NCI-H146 (cell line): ENCODE measurements at places on chromosomes 4 and X.

GRCh38 chr4:89939546-89939945 is 44.9 kb downstream of the MMRN1 start:
- DNase-seq = no peak

- no peak for DNase-seq
Measured at GRCh38 chr4:89784686-89785231, 52.2 kb downstream of the SNCA start.

DNA sequence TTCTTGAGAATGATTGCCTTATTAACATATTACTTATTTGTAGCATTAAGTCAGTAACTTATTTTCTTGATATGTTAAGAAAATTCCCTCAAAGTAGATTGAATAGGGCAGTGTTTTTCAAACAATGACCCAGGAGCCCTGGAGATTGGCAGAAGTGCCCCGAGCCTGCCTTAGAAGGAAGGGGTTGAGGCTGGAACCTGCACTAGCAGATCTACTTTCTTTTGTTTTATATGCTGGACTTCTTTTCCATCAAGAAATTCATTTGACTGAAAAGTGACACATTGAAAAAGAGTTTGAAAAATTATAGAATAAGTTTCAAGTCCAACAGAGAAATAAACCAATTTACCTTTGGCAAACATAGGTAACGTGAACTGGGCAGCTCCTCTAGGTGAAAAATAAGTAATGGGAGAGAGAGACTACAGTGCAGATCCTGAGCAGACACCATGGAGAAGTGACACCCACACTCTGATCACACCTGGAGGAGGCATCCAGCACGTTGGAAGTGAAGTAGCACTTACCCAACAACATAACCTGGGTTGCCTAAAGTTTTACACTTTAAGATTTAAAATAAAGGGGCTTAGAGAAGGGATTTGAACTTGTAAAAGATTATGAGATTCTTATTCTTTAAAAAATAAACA is 18.6 kb downstream of the ARSJ start:
- no peak for DNase-seq

DNA sequence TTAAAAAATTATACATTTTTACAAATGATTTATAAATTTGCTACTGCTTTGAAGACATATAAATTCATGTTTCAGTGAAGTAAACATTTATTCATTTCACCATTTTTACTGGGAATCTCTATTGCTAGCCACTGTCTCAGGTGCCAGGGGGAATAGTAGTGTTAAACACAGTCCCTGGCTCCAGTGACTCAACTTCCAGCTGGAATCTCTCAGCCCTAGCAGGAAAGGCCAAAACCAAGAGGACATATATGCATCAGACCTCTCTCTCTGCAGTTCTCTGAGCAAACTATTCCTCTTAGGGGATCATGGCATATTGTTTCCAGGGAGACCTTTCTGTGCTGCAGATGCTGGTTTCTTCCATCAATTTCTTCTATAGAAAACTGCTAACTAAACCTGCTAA is 1009.0 kb upstream of the LCORL start:
- DNase-seq = no peak

DNA sequence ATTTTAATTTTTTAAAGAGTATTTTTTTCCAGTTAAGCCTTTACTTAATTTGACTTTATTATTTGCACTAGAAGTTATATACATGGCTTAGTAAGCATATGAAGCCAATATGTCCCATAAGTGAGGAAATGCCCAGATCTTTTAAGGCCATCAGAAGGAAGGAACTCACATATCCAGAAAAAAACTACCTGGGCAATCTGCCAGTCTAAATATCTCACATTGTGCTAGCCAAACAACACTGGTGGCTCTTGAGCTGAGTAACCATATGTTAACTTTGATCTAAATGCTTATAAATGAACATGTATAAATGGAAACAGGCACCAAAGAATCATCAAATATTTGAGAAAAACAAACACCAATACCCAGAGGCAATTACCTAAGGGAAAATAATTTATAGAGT is 138.6 kb upstream of the APOOL start:
- peak; percentile 20 for DNase-seq

- no peak for DNase-seq
Measured at GRCh38 chr4:28518561-28519165, 1658.0 kb downstream of the STIM2 start.

DNA sequence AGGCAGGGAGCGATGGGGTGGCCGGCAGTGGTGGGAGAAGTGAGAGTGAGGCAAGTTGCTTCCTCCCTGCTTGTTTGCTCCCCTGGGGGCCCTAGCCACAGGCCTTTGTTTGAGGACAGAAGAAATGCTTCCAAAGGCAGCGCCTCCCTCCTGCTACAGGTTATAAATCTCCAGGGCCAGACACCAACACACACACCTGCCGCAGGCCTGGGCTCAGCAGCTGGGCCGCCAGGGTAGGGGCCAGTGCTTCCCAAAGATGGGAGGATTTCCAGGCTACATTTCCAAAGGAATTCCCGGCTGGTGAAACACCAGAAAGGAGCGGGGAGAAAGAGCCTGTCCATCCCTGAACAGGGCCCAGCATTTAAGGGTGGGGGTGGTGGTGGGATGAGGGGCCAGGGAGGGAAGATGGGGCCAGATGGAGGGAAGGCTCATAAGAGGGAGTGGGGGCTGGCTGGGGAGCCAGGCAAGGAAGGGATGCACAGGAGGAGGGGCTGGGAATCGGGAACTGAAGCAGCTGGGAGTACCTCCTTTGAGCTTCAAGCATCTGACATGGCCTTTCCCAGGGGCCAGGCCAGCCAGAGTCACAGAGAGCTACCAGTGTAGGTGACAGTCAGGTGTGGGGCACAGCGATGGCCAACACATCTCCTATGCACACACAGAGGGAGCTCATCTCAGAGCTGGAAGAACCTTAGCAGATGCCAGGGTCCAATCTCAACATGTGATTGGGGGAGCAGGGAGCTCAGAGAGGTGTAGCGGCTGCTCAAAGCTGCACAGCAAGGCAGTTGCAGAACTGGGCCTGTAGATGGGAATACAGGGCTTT is 143.9 kb downstream of the PJA1 start:
- no peak for DNase-seq

GRCh38 chr4:87575408-87575807 is 32.9 kb upstream of the DSPP start:
- DNase-seq = no peak

- DNase-seq = no peak
Measured at GRCh38 chr4:112128452-112128851, 16.8 kb upstream of the FAM241A start.

DNA sequence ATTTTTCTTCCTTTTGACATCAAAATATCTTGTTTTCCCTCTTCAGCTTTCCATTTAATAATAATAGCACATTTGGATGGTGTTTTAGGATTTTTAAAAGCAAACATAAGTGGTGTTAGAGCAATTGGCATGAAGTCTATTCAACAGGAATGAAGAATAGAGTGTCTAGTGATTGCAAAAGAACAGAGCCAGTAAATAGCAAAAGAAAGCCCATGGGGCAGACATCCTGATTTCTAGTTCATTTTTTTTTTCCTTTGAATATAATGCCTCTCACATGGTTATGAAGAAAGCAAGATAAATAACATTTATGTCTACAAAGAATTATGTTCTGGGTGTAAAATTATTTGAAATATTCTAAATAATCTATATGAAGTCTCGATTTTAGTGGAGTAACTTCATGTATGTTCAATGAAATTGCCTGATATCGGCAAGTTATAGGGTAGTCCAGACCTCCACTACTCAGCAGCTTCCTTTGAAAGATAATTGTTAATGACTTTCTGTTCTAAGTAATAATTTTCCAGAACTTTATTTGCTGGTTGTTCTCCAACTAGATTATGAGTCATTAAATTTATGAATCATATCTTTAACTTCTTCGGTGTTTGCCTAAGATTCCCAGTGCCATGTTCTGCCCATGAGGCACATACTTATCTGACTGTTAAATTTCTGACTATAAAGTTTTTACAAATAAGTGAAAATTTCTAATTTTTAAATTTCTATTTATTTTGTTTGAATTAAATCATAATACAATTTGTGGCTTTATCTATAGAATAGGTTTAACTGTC is 587.9 kb downstream of the TLL1 start:
- no peak for DNase-seq

DNA sequence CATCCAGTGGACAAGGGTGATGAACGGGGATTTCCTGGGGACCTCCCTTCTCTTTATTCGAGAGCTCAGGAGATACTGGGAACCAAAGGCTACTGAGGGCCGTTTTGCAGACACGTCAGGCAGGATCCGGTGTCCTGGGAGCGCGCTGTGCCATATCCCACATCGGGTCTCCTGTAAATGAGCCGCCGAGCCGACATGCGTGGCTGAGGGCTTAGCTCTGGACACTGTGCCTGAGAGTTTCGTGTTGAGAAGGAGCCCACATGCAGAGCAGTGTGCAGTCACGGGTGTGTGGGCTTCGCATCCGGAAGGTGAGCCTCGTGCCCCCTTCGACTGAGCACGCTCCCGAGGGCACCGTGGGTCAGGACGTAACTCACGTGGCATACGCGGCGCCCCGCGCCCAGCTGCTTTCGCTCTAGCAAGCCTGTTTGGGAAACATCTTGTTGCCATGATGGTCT is 28.5 kb upstream of the HGFAC start:
- no peak for DNase-seq

- no peak for DNase-seq
Measured at GRCh38 chr4:82779032-82779431, 19.6 kb downstream of the SCD5 start.
